DMS 273 treated with DMSO at 0.1 percent for 48 hours (cell line): ENCODE measurements at places on chromosomes 7 and 10.

GRCh38 chr10:85858776-85859515, 507.6 kb downstream of the GRID1 start:
- no peak for DNase-seq

GRCh38 chr7:104241538-104242209, 33.9 kb upstream of the ORC5 start:
- no peak for DNase-seq

GRCh38 chr7:65239707-65240352, 133.8 kb upstream of the ZNF92 start:
- peak; percentile 58 for DNase-seq

DNA sequence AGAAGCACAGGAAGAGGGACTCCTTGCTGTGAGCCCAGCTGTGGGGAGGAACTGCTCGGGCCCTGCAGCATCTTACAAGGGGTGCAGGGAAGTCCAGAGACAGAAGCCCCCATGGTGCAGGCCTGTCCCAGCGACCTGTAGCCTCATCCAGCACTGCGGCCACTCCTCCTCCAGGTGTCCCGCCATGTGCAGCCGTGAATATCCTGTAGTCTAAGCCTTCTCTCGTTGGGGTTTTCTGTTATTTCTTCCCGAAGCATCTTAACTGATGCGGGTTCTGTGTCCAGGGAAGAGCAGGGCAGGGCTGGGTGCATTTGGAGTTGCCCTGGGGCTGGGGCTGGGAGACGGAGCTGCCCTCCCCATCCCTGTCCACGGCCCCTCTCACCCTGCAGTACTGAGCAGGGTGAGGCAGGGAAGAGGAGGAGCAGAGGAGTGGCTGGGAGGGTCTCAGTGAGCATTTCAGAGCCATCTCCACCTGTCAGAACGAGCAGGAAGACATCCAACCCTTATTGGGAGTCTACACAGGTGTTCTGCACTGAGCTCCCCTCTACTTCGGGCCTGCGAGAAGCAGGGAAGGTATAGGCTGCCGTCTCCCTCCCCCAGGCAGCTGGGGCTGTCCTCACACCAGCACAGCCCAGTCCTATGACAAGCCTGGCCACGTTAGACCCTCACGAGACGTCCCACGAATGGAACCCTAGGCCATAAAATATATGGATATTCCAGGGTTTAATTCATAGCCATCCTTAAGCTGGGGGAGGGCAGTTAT, 494.5 kb downstream of the DNAJB6 start:
- no peak for DNase-seq

DNA sequence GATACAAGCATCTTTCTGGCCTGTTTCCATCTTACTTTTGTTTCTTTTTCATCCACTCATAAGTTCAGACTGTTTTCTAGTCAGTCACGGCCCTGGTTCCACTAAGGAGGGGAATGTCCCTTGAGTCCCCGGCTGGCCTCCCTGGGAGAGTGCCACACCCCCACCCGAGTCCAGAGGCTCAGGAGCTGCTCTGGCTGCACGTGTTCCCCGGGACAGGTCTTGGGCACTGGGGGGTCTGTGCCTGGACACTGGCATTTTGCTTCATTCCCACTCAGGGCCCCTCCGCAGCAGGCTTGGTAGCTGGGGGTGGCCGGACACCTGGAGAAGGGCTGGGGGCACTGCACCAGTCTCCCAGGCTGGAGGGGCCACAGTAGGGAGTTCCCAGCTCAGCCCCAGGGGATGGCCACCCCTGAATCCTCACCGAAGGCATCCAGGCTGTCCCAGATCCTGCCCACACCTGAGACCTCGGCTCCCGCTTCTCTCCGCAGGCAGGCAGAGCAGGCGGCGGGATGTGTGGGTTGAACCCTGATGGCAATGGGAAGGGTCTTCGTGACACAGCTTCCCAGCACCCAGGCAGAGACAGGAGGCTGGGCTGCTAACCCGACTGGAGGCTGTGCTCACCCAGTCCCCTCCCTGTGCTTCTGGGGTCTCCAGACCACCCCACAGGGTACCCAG, 92.3 kb downstream of the BMS1 start:
- no peak for DNase-seq

DNA sequence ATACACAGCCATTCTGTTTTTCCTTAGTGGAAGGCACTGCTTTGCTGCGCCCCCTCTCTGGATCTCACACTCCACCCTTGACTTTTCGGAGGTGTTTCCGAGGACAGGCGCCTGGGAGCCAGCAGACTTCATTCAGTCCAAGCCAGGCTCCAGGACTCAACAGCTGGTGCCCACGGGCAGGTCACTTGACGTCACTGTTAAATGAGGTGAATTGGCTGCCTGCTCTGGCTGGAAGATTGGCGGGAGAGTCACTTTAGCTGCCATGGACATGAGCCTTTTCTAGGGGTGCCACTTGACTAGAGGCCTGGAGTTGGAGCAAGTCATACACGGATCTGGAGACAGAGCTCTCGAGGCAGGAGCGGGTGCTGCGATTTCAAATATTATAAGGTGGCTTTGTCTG, 3.2 kb downstream of the HTRA1 start:
- DNase-seq: no peak

DNA sequence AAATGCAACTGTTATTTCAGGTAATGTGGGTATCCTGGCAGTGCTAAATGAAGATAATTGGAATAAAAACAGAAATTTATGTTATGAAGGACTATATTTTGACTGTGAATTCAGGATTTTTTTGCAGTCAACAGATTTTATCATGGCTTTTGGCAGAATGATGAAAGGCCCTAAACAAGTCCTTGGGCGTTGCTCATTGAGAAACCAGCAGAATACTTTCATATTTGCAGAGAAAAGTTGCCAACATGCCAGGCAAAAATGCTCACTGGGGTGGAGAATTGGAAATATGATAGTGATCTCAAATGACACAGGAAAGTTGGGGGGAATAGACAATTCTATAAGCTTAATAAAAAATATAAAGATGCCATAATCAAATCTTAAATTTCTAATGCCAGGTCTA, 121.1 kb downstream of the GPR85 start:
- DNase-seq: no peak
